Activated CD8-positive, alpha-beta memory T cell treated with anti-CD3 and anti-CD28 coated beads, Interleukin-2, amount 10 ng/mL, durations not matched to agents 7 days and 5 days (primary cell): ENCODE measurements at places on chromosomes 5 and 9.

DNA sequence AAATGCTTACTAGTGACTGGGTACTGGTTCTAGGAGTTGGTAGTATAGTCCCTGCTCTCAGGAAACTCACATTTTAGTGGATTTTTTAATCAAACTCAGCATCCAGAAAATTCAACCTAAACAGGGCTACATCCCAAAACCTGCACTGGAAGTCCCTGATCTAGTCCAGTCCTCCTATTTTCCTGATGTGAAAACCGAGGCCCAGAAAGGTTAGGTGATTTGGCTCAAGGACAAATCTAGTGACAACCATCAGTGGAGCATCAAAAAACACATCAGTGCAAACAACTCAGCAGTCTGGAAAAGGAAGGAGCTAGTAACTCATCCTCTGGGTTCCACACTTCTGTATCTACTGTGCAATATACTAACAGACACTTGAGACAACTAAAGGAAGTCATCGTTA is 38.2 kb downstream of the SERINC5 start:
- H3K27me3 ChIP-seq: no peaks in the 10 kb centered on the region
- peak overlapping the region; percentile 73 for H3K4me3 ChIP-seq
- H3K4me1 ChIP-seq: peaks cover 67% of the 10 kb centered on the region
- peaks cover 18% of the 10 kb centered on the region for H3K36me3 ChIP-seq

- peaks cover 9% of the 10 kb centered on the region for H3K4me1 ChIP-seq
- no peak overlapping the region for H3K27ac ChIP-seq
- no peaks in the 10 kb centered on the region for H3K36me3 ChIP-seq
- no peak overlapping the region for H3K4me3 ChIP-seq
Observed at GRCh38 chr5:137565450-137565849, 66.3 kb upstream of the SPOCK1 start.

DNA sequence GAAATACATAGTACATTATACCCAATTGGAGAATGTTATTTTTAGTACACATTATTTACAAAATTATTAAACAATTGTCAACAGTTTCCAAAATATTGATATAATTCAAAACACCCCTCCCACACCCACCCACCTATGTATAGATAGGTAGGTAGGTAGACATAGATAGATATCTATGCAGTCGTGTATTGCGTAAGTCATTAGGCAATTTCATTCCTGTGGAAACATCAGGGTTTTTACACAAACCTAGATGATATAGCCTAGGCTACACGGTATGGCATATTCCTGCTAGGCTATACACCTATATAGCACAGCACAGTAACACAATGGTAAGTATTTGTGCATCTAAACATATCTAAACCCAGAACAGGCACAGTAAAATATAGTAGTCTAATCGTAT is 377.3 kb downstream of the ANXA1 start:
- H3K27ac ChIP-seq: no peak overlapping the region
- no peaks in the 10 kb centered on the region for H3K36me3 ChIP-seq
- DNase-seq: no peak

- DNase-seq: no peak
- no peaks in the 10 kb centered on the region for H3K4me1 ChIP-seq
- H3K4me3 ChIP-seq: no peak overlapping the region
- no peak overlapping the region for H3K27ac ChIP-seq
Observed at GRCh38 chr9:25917731-25918362, 239.6 kb upstream of the TUSC1 start.
